ENCODE measurements at places on chromosomes 6 and 20. TPM values are rescaled to one million over a fixed set of nuclear protein-coding genes. Genes with fewer than 3 reads are reported as not detected.
A peak's percentile ranks its signal among the peaks of the same experiment; 100 is the strongest.

GRCh38 chr20:41366546-41367392, at the start of gene EMILIN3:
Gene EMILIN3, minus strand, starts transcription at chr20:41366818. Its CDS starts 184 bp downstream, at chr20:41366634.
- peaks cover 14% of the 10 kb centered on the region for H3K4me1 ChIP-seq
- no peak within 1 kb of the TSS for H3K27ac ChIP-seq
- no peak for DNase-seq
- H3K36me3 ChIP-seq, result no peaks in the 10 kb centered on the region

- H3K4me1 ChIP-seq, result no peaks in the 10 kb centered on the region
- DNase-seq, result no peak
- no peak overlapping the region for H3K4me3 ChIP-seq
These were observed 73.9 kb downstream of the MRAP2 start for GRCh38 chr6:84107495-84107894.

GRCh38 chr20:16576219-16576618, 3.0 kb upstream of the KIF16B start:
- H3K36me3 ChIP-seq, result no peaks in the 10 kb centered on the region
- H3K4me1 ChIP-seq, result peaks cover 4% of the 10 kb centered on the region
- no peaks in the 10 kb centered on the region for H3K27me3 ChIP-seq
- no peak for DNase-seq
- H3K27ac ChIP-seq, result no peak overlapping the region

NFYA gene
- 27.4 TPM for total RNA-seq

GRCh38 chr6:161400671-161401070, 126.8 kb upstream of the AGPAT4 start:
- no peak overlapping the region for H3K4me3 ChIP-seq
- no peaks in the 10 kb centered on the region for H3K36me3 ChIP-seq
- no peaks in the 10 kb centered on the region for H3K27me3 ChIP-seq

GRCh38 chr6:157433678-157434081, 52.7 kb downstream of the ZDHHC14 start:
- no peaks in the 10 kb centered on the region for H3K4me1 ChIP-seq
- DNase-seq, result no peak

- no peaks in the 10 kb centered on the region for H3K4me1 ChIP-seq
- no peak overlapping the region for H3K27ac ChIP-seq
- DNase-seq, result no peak
These were observed 433.6 kb downstream of the RNF144B start for GRCh38 chr6:18820725-18821124.

DNA sequence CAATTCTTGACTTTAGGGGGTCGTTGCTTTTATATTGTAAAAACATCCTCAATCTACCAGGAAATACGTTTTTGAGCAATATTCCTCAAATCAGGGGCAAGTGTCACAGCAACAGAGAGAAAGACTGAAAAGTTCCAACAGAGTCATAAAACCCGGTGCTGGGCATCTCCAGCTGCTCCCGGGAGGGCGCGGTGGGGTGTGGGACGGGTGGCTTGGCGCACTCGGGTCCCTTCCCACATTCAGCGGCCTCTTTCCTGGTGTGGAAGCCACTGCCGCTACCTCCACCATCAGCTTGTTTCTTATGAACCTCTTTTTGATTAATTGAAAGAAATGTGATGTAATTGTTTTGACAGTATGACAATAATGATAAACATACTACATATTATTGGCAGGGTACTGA, 98.2 kb downstream of the IRF4 start:
- H3K4me3 ChIP-seq, result no peak overlapping the region
- peaks cover 33% of the 10 kb centered on the region for H3K4me1 ChIP-seq
- DNase-seq, result no peak
- H3K27me3 ChIP-seq, result no peaks in the 10 kb centered on the region

- no peaks in the 10 kb centered on the region for H3K27me3 ChIP-seq
- no peak for DNase-seq
- H3K27ac ChIP-seq, result no peak overlapping the region
- H3K36me3 ChIP-seq, result no peaks in the 10 kb centered on the region
These were observed 403.7 kb upstream of the CITED2 start for GRCh38 chr6:139778106-139778505.

- H3K27me3 ChIP-seq, result no peaks in the 10 kb centered on the region
- peaks cover 39% of the 10 kb centered on the region for H3K4me1 ChIP-seq
- DNase-seq, result no peak
- no peak overlapping the region for H3K4me3 ChIP-seq
- H3K36me3 ChIP-seq, result peaks cover 25% of the 10 kb centered on the region
These were observed 11.7 kb downstream of the ADNP start for GRCh38 chr20:50919567-50919966.

GRCh38 chr6:40355066-40355465, 232.1 kb downstream of the LRFN2 start:
- H3K4me1 ChIP-seq, result no peaks in the 10 kb centered on the region
- no peak overlapping the region for H3K4me3 ChIP-seq
- DNase-seq, result no peak
- no peak overlapping the region for H3K27ac ChIP-seq
- no peaks in the 10 kb centered on the region for H3K36me3 ChIP-seq
- H3K27me3 ChIP-seq, result no peaks in the 10 kb centered on the region

DNA sequence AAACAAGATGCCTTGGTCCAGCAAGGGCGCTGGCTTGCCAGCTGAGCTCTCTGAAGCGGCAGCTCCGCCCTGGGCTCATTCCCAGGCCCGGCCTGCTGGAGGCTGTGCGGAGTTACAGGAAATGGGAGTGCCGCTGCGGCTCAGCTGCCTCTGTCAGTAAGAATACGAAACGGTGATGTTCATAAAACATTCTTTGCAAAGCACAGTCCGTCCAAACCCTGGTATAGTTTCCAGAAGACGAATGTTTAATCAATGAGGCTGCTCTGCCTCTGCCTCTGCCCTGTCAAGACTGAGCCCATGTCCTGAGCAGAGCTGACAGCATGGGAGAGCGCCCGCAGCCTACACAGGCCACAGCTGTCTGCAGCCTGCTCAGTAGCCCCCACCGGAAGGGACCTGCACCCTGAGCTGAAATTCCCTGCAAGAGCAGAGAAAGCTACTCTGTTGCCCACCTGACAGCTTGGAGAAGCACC, 153.3 kb upstream of the SNX9 start:
- no peak for DNase-seq
- no peaks in the 10 kb centered on the region for H3K4me1 ChIP-seq
- no peaks in the 10 kb centered on the region for H3K27me3 ChIP-seq
- no peaks in the 10 kb centered on the region for H3K36me3 ChIP-seq
- no peak overlapping the region for H3K27ac ChIP-seq
- H3K4me3 ChIP-seq, result no peak overlapping the region

JAG1 gene
- 3.2 TPM for total RNA-seq

DNA sequence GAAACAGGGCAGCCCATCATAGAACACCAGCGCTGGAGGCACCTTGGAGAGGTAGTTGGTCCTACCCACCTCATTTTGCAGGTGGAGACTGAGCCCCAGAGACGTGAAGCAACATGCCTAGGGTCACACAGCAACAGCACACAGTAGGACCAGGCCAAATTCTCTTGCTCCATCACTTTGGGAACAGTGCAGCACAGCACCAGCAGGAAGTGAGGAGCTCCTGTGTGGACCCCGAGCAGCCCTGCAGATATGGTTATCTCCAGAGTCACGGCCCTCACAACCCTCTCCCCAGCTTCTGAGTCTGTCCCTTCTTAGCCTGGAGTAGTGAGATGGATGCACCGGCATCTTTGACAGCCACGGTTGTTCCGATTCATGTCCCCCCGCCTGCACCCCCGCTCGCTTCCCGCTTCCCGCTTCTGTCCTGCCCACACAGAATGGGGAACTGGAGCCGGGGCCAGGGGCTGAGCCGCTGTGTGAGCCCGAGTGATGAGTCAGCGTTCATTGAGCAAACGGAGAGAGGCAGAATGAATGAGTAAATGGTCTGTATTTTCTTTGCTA, 72.6 kb upstream of the DUSP22 start:
- no peak for DNase-seq
- H3K4me3 ChIP-seq, result peak overlapping the region; percentile 30
- H3K27ac ChIP-seq, result peak overlapping the region; percentile 94
- no peaks in the 10 kb centered on the region for H3K27me3 ChIP-seq
- H3K4me1 ChIP-seq, result peaks cover 96% of the 10 kb centered on the region

DNA sequence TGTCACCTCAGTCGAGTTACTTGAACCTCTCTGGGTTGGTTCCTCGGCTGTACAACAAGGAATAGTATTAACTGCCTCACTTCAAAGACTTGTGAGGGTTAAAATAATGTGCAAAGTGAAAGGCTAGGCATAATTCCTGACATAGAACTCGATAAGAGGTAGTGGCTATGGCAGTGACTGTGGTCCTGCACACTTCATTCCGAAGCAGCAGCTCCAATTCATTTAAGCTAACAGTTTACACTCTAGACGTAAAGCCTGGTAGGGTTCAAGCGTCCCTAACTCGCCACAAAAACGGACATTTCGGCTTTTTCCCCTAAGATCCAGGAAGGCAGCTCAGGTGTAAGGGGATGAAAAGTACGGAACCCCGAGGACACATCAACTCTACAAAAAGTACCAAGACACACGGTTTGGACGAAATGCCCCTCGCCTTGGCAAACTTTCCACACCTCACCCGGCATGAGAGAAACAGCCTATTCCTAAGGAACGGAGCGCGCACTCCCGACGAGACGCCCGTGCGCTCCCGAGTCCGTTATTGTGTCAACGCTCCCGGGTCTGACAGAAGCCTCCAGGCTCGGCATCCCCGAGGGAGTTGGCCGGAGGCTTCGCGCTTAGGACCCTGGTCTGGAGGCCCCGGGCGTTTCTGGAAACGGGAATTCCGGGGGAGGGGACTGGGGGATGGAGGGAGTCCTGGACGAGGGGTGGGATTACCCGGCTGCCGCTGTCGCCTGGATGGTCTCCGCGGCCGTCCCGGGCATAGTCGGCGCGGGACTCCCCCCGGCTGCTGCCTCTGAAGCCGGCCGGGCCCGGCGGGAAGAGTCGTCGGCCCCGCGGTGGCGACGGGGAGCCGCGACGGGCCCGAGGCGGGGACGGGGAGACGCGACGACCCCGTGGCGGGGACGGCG, 937 bp downstream of the ZNF318 start:
- peaks cover 23% of the 10 kb centered on the region for H3K4me1 ChIP-seq
- DNase-seq, result no peak
- no peaks in the 10 kb centered on the region for H3K27me3 ChIP-seq
- H3K36me3 ChIP-seq, result peaks cover 4% of the 10 kb centered on the region
- H3K4me3 ChIP-seq, result peak overlapping the region; percentile 84

GRCh38 chr6:108635505-108636226, 74.9 kb downstream of the FOXO3 start:
- no peaks in the 10 kb centered on the region for H3K36me3 ChIP-seq
- no peak overlapping the region for H3K27ac ChIP-seq
- no peak overlapping the region for H3K4me3 ChIP-seq
- peaks cover 13% of the 10 kb centered on the region for H3K4me1 ChIP-seq

GRCh38 chr20:52830598-52830997, 141.6 kb upstream of the TSHZ2 start:
- H3K27ac ChIP-seq, result no peak overlapping the region
- no peaks in the 10 kb centered on the region for H3K27me3 ChIP-seq
- DNase-seq, result no peak
- no peak overlapping the region for H3K4me3 ChIP-seq
- no peaks in the 10 kb centered on the region for H3K36me3 ChIP-seq

GRCh38 chr6:35148167-35148741, 7.1 kb upstream of the TCP11 start:
- peaks cover 6% of the 10 kb centered on the region for H3K4me1 ChIP-seq
- peak; percentile 32 for DNase-seq
- no peak overlapping the region for H3K4me3 ChIP-seq
- no peak overlapping the region for H3K27ac ChIP-seq

DNA sequence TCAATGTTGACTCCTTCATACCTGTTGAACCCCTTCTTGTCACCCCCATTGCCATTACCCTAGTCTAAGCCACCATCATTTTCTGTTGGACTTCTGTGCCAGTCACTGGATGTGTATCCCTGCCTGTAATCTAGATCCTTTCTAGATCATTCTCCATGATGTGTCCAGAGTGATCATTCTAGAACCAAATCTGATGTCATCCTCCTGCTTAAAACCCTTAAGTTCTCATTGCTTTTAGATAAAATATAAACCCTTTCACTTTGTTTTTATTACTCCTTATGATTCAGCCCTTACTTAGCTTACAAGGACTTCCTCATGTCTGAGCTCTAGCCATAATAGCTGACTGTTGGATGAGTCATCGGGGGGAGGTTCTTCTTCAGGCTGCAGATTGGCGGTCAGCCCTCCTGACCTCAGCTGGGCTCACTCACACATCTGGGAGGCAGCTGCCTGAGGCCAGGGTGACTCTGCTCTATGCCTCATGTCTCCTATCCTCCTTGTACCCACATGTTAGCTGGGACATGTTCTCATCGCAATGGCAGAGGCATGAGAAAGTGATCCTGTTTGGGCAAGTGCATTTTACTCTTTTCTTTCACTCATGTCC, 287.6 kb downstream of the ESR1 start:
- no peak for DNase-seq
- no peak overlapping the region for H3K4me3 ChIP-seq
- no peak overlapping the region for H3K27ac ChIP-seq
- H3K27me3 ChIP-seq, result no peaks in the 10 kb centered on the region

DNA sequence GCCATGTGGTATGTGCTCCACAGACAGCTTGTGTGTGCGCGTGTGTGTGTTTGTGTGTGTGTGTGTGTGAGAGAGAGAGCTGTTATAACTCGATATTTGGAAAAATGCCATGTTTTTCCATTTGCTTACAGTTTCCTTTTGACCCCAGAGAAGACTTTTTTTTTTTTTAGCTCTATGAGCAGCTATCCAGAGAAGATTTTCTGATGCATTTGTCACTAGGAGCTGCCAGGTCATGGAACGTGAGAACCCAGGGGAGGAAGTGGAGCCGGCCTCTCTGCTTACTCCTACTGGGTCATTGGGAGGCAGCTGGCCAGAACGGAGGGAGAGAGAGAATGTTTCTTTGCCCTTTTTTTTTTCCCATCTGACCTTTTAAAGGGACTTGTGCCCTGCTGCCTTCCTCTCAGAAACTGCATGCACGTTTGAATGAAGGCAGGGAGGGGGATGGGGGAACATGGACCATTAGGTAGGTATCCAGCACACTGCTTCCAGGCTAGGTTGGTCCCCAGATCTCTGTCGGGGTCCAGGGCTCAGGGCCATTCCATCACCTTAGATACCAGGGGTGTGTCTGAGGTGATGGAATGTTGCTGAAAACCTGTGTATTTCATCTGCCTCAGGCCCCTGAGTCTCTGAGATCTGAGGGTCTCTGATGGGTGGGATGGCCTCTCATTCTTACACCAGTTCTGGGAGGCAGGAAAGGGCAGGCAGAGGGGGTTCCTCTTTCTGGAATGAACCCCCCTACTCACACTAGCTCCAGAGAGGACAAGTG, 11.2 kb upstream of the MRPS18A start:
- peaks cover 3% of the 10 kb centered on the region for H3K4me1 ChIP-seq
- H3K4me3 ChIP-seq, result no peak overlapping the region
- no peaks in the 10 kb centered on the region for H3K36me3 ChIP-seq
- no peak overlapping the region for H3K27ac ChIP-seq
- H3K27me3 ChIP-seq, result no peaks in the 10 kb centered on the region
- DNase-seq, result no peak

WTAP gene
- total RNA-seq, result 73.0 TPM

TFAP2C gene
- total RNA-seq, result not detected

- H3K27me3 ChIP-seq, result no peaks in the 10 kb centered on the region
- H3K4me1 ChIP-seq, result no peaks in the 10 kb centered on the region
- H3K27ac ChIP-seq, result no peak overlapping the region
- no peak overlapping the region for H3K4me3 ChIP-seq
- no peak for DNase-seq
These were observed 155.8 kb downstream of the GRM4 start for GRCh38 chr6:33990061-33990541.
